Spinal cord (tissue), 10 donors: ENCODE measurements at places on chromosomes 2 and 18. TPM values are rescaled to one million over a fixed set of nuclear protein-coding genes. Genes with fewer than 3 reads are reported as not detected.

Gene PLEKHH2
- 14.9 TPM for total RNA-seq

Gene TGFA
- 23.5 TPM for total RNA-seq

Gene AGBL5
- 14.3 TPM for total RNA-seq

Gene HOXD13
- total RNA-seq = not detected

Gene ERBB4
- 21.6 TPM for total RNA-seq

Gene BAZ2B
- total RNA-seq = 155 TPM

Gene ANKRD62
- 0.06 TPM for total RNA-seq

Gene GKN2
- not detected for total RNA-seq

Gene CRIM1
- total RNA-seq = 51.1 TPM

Gene PDCD1
- total RNA-seq = 0.20 TPM

Gene SULT1C4
- 36.0 TPM for total RNA-seq

Gene RUFY4
- 0.10 TPM for total RNA-seq

Gene GALR1
- total RNA-seq = 3.2 TPM

Gene TEX44
- total RNA-seq = not detected

Gene SCYGR4
- total RNA-seq = not detected

Gene SLC9A2
- 1.9 TPM for total RNA-seq
